ENCODE measurements at places on chromosomes 13 and 19.

GRCh38 chr19:29832801-29833200 lies 21.0 kb downstream of the CCNE1 start:
- no peak for DNase-seq

GRCh38 chr13:22262001-22262885 lies 591.4 kb downstream of the FGF9 start:
- no peak for DNase-seq

GRCh38 chr19:3549816-3550215 lies 7.6 kb downstream of the MFSD12 start:
- DNase-seq: no peak

GRCh38 chr13:101394605-101395004 lies 21.7 kb downstream of the NALCN start:
- no peak for DNase-seq

GRCh38 chr13:29901710-29902631 lies 51.6 kb upstream of the UBL3 start:
- no peak for DNase-seq

DNA sequence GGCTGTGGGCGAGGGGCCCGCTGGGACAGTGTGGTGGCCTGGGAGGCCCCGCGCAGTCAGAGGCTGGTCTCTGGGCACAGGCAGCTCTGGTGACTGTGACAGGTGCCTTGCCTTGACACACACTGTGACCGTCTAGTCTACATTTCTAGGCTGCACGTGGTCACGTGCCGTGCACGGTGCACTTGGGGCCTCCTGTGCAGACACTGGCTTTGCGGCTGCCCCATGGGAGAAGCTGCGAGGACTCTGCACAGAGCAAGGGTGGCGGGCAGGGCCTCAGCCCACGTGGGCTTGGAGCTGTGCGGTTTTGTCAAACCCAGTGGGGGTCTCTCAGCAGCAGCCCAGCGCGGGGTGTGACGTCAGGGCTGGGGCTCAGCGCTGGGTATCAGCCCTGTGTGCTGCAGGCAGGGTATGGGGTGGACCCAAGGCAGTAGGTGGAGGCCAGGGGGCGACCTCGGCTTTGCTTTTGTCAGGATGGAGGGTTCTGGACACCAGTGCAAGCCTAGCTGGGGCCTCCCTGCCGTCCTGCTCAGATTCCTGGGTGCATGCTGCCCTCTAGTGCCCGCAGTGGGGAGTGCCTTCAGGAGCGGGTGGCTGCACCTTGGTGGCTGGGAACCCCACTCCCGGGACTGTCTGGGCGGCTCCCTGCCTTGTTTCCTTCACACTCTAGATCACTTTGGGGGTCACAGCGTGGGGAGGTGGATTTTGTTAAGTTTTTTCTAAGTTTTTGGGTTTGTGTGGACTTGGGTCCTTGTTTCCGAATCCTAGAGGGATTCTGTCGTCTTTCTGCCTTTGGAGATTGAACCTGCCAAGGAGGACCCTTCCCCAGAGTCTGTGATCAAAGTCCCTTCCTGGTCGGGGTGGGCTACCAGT lies 62.6 kb downstream of the KDM4B start:
- peak; percentile 92 for DNase-seq

GRCh38 chr19:43533546-43534304 lies 737 bp downstream of the ZNF575 start:
- peak; percentile 76 for DNase-seq

DNA sequence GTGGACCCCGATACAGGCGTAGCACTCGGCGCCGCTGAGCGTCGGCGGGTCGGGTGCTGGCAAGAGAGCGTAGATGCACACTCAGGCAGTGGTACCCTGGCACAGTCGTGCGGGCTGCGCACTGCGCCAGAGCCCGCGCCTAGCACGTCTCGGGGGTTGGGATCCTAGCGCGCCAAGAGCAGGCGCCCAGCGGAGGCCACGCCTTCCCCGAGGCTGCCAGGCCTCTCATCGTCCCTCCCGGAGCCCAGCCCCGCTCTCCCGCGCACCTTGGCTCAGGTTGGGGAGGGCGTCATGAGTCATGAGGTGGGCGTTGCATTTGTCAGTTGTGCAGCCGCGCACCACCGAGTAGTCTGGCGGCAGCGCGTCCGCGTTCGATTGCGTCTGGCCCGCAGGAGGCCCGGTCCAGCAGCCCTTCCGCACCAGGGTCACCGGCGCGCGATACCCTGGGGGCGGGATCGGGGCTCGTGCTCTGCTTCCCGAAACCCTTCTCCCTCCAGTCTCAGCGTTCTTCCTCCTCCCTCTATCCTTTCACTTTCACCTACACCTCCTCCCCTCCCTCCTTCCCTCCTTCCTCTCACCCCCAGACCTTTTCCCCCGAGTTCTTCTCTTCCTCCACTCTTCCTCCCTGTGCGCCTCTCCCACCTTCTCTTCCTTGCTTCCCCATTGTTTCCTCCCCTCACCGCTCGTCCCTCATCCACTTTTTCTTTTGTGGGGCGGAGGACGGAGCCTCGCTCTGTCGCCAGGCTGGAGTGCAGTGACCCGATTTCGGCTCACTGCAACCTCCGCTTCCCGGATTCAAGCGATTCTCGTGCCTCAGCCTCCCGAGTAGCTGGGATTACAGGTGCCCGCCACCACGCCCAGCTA lies 3.5 kb downstream of the LYPD5 start:
- DNase-seq: no peak

DNA sequence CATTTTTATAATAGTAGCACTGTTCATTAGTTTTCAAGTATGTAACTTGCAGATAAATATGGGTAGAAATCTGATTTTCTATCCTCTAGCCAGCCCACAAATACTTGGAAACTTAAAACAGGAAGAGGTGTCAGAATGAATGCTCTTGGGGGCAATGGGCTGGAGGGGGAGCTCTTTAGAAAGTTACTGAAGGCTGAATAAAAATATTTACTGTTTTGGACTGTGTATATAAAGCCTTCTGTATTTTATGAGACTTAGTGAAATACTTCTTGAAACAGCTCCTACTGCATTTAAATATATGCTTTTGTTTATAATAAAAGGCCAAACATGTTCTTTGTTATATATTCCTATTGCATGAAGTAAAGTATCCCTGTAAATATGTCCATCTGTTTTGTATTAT lies 138.8 kb downstream of the RGCC start:
- DNase-seq: no peak

GRCh38 chr13:66845393-66845792 lies 384.7 kb downstream of the PCDH9 start:
- DNase-seq: no peak

GRCh38 chr19:39410831-39411080 lies 1.7 kb upstream of the PLEKHG2 start:
- no peak for DNase-seq

GRCh38 chr13:41074523-41074922 lies 13.2 kb downstream of the WBP4 start:
- no peak for DNase-seq

DNA sequence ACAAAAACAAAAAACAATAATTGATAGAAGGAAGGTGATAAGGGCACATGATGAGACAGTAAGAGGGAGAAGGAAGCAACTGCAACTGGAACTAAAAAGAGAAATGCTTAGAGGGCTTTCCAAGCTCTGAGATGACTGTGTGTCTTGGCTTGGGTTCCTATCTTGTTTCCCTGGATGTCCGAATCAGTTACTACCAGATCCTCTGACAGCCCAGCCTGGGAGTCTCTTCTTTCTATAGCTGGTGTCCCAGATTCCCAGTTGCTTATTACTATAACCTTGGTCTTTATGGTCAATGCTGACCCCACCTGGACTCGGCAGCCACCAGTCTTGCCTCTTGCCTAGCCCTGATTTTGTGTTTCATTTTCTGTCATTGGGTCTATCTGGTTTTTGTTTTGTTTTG lies 116.4 kb downstream of the RFC3 start:
- DNase-seq: no peak

DNA sequence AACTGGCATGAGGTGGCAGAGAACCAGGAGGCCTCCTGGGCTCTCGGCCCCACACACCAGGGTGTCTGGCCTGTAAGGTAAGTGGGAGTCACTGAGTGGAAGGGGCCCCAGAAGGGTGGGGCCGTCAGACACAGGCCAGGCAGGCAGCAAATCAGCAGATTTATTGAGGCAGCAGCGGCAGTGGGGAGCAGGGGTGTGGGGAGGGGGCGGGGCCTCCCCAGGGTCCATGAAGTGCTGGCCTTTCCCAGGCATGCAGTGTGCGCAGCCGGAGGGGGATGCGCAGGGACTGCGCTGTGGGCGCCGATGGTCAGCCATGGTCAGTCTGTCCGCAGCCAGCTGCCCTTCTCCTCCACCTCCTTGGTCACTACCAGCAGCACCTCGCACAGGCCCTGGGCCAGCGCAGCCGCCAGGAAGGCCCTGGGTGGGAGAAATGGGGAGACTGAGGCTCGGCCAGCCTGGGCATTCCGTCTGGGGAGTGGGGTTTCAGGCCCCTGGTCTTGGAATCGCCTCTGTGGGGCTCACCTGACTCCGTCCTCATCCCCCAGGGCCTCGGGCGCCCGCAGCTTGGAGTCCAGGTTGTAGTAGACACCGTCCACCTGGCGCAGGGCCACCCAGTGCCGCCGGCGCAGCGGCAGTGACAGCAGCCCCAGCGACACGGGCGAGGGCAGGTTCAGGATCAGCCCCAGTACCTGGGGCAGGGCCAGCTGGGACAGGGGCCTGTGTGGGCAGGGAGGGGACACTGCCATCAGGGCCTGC lies 5.0 kb downstream of the JOSD2 start:
- DNase-seq: no peak

All from HEK293T (cell line).